ENCODE measurements at places on chromosomes 4 and X.

GRCh38 chr4:9927341-9928007 is 93.8 kb downstream of the SLC2A9 start:
- no peak for DNase-seq

DNA sequence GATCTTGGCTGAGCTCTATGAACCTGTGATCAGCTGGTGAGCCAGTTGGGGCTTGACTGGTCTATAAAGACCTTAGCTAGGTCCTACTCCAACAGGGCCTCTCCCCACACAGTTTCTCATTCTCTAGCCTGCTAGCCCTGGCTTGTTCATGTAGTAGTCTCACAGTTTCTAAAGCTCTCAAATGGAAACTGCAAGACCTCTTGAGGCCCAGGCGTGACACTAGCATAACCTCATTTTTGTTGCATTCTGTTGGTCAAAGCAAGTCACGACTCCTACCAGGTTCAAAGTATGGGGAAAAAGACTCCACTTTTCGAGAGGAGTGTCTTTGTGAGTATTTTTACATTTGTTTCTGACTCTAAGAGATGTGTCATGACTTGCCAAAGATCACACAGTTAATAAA is 50.9 kb downstream of the CEP44 start:
- DNase-seq: no peak

DNA sequence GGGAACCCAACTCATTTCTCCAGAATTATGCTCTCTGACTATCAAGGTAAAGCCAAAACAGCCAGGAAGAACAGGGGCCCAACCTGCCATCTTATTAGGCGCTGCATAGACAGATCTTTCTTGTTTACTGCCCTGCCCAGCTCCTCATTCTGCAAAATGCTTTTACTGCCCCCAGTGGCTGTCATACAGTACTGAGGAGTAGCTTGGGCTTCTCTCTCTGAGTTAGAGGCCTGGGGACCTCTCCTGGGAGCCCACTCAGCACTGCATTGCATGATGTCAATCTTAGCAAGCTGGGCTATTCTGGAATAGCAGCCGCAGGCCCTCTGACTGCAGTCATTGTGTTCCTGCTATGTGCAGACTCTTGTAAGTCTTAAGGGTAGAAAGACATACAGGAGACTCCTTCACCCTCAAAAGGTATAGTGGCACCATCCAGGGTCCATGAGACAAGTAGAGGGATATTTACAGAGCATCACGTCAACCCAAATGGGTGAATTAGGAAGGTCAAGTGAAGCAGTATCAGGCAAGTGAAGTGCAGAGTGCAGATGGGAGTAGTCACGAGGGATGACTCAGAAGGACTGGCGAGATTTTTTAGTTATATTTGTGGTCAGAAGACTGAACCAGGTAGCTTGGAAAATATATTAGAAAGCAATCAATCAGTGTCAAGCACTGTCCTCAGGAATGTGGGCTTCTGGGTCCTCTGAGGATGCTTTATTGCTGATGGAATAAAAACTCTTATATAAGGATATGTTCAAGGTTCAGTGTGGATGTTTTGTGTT is 294.1 kb upstream of the SFRP2 start:
- no peak for DNase-seq

DNA sequence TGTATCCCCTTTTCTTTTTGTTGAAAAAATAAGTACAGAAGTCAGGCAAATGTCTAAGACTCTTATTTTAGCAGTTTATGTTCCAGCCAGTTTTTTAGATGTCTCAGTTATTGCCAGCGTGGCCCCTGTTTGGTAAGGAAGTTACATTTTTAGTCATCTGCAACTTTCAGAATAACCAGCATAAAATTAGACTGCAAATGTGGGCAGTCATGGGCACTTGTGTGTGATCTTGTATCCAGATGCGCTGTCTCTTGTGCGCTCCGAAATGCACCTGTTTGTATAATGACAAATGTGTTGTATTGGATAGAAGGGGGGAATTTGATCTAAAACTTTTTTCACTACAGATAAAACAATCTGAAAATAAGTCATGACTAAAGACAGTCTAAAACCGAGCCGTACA is 44.3 kb upstream of the CLCN4 start:
- no peak for DNase-seq

GRCh38 chr4:143199503-143199902 is 14.8 kb downstream of the USP38 start:
- DNase-seq: no peak

DNA sequence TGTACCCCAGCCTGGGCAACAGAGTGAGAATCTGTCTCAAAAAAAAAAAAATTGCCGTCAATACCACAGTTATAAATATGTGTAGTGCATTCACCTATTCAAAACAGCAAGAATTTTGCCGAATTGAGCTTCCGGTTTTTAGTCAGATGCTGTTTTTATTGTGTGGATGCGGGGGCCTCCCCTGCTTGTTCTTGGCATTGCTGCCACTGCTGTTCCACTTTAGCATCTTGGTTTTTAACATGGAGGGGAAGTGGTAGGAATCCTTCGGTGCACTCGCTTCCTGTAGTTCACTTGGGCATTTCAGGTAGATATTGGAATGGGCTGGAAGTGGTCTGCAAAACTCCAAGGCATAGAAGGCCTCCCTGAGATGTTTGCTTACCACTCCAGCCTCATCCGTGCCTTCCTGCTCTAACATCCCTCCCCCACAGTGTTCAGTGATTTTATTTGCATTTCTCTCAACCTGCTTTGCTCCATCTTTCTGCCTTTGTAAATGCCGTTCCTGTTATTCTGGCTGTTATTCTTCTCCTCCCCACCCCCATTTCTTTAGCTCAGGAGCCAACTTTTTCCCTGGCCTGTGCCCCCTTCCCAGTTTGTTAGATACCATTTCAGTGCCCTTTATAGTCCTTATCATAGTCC is 25.5 kb downstream of the MOB1B start:
- no peak for DNase-seq

DNA sequence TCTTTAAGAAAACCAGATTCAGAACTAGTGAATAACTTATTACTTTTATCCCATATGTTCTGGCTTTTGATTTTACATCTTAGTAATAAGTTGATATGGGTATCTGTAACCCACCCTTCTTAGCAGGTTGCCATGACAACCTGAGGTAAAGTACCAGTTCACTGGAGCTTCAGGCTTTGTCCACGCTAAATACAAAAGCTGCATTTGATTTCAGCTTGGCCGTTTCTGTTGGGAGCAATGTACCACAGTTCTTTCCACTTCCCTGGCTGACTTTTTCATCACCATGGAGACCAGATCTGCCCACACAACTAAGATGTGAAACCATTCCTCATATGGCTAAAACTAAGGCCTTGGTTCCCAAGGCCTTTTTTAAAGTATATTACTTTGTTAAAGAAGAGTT is 26.1 kb downstream of the KLHL34 start:
- DNase-seq: no peak

DNA sequence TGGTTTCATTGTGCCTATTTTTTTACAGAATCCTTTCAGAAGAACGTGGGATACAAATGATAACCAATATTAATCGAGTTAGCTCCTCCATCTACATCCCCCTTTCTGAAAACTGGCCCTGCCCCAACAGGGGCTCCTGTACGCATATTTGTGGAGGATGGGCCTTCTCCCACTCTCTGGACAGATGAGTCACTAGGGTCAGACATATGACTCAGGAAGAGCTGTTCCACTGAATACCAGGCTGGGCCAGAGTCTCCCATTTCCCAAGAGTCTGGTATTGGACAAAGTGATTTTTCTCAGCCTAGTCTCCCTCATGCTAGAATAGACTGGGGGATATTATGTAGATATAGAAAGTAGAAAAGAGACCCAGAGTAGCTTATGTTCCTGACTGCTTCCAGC is 142.4 kb downstream of the TSPAN5 start:
- no peak for DNase-seq

DNA sequence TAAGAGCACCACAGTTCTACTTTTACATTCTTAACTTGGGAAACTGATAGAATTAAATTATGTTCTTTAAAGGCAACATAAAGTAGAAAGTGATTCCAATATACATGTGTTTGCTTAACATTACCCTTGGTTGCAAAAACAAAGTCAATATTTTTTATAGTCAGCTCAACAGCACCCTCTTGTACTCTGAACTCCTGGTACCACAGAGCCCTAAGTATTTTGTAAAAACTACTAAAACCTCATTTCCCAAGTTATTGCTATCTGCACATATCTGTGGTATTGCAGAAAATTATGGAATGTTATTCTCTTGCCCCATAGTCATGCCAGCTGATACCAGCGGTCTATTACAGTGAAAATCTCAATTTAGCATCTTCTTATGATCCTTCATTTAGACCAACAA is 2.9 kb downstream of the KIF4A start:
- no peak for DNase-seq

DNA sequence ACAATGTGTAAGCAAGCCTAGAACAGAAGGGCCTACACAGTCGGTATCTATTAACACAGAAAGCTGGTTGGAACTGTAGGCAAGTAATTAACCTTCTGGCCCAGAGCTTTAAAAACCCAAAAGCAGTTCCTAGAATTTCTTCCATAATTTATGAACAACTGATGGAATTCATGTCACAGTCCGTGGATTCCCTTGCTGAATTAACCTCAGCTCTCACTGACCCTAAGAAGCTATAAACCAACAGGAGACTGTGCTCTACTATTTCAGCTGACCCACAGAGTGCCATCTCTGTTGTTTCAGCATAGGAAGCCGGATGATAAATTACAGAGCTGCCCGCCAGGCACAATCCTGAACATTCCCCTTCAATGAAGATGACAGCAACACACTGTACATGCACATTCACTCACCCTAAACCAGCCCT is 157.3 kb downstream of the PRDM5 start:
- no peak for DNase-seq

DNA sequence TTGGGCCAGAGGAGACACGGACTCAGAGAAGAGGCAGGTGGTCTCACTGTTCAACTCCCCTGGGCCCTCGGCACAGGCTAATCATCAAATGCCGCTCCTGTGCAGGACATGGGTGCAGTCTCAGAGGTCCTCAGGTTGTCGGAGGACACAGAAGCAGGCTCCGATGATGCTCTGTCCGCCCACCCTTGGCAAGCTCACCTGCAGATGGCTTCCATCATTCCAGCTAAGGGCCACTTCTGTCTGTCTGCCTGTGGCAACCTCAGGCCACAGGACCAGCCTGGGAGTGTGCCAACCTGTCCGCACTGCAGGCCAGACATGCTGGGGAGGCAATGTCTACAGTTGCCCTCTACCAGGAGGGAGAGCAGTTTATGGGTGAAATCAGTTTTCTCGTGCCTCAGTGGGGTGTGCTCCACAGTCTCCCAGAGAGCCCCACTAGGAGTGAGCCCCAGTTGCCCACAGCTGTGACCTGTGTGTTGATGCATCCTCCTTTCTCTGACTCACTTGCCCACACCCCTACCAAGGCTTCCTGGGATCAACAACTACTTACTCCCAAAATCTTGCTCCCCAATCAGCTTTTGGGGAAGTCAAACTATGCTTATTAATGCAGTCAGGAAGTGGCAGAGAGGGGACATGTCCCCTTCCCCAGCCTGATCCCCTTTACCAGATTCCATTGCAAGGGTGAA is 55.9 kb downstream of the HTRA3 start:
- no peak for DNase-seq

DNA sequence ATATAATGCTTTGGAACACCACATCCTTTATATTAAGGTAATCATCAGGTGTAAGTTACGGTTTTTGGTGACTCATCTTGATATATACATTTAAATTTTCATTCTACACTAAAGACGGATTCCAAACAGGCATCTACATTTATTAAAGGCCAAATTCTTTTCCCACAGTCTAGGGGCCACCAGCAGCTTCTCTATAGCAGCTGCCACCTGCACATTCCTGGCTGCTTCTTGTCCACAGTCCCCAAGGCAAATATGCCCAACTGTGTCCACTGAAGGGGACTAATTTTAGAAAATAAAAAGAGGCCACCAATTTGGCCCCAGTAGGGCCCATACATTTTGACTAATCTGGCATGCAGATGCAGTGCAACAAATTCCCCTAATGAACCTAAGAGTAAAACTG is 96.6 kb downstream of the EFHC2 start:
- DNase-seq: no peak

GRCh38 chrX:65643531-65644052 is 23.9 kb upstream of the MSN start:
- no peak for DNase-seq

- DNase-seq: no peak
Observed at GRCh38 chr4:67576538-67576937, 18.0 kb downstream of the STAP1 start.

DNA sequence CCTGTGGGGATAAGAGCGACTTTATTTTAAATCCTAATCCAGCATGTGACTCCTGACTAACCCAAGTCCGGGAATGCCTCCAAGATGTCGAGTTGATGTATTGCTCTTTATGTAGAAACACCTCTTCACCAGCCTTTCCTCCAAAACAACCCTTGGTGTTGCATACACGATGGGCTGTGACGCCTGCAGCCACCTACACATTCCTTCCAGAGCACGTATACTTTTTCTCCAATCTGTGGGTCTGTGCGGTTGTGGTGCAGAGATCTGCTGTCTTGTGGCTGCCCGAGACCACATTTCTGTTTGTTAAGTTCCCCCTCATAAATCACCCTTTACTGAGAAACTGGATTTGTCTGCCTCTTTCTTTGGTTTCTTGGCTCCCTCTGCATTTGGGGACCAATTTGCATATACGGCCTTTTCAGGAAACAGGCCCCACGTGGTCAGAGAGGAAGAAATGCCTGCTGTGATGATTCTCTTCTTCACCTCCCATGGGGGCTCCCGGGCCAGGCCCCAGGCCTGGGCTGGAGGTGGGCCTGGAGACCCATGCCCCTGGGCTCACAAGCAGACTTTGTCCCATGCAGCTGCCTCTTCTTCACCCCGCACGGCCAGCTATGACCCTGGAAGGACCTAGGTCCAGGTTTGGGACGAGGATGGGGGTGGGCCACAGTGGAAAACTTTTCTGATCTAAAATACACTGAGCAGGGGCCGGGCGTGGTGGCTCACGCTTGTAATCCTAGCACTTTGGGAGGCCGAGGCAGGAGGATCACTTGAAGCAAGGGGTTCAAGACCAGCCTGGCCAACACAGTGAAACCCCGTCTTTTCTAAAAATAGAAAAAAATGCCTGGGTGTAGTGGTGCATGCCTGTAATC is 21.4 kb upstream of the AFAP1 start:
- peak; percentile 57 for DNase-seq

GRCh38 chrX:46218373-46218772 is 326.8 kb downstream of the ZNF674 start:
- no peak for DNase-seq

GRCh38 chr4:15035159-15035558 is 32.9 kb downstream of the CPEB2 start:
- no peak for DNase-seq

- DNase-seq: no peak
Observed at GRCh38 chr4:3501126-3501824, 30.9 kb downstream of the LRPAP1 start.

Measured in dorsolateral prefrontal cortex (tissue), 122 donors.